ENCODE measurements at places on chromosomes 12 and 14. TPM values are rescaled to one million over a fixed set of nuclear protein-coding genes. Genes with fewer than 3 reads are reported as not detected.

Gene CMTM5
- total RNA-seq: not detected

Gene NRIP2
- total RNA-seq: 0.32 TPM

Gene ADAM21
- not detected for total RNA-seq

Gene C12orf50
- not detected for total RNA-seq

Gene TRIM9
- total RNA-seq: 0.16 TPM

DNA sequence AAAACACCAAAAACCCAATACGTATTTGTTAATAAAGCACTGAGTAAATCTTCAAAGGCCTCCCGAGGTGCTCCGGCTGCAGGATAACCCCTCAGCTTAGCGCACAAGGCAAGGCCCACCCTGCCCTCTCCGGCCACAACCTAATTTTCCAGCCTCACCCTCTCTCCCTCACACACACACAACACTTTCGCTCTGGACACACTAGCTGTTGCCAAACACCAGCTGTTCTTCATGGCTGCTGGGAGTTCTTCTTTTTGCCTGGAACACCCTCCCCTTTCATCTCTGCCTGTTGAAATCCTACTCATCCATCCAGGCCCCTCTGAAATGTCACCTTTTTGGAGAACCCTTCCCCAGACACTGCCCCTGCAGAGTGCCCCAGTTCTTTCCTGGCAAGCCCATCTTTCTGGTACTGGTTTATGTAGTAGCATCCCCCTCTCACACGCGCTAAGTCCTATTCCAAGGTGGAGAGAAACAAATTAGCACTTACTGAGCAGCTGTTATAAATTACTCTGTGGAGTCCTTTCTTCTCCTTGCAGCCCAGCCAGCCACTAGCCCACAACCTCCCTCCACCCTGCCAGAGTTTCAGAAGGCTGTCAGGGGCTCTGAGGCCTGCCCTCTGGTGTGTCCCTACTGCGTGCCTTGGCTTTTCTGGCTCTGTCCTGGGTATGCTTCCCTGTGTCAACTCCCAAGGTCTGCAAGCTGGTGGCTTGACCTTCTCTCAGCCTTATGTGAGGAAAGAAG, 805 bp upstream of the CRACR2A start:
- no peak overlapping the region for H3K27ac ChIP-seq
- no peak overlapping the region for H3K4me3 ChIP-seq
- no peaks in the 10 kb centered on the region for H3K36me3 ChIP-seq
- DNase-seq: no peak
- peaks cover 8% of the 10 kb centered on the region for H3K4me1 ChIP-seq
- H3K27me3 ChIP-seq: peaks cover 26% of the 10 kb centered on the region

GRCh38 chr12:132151145-132151765, 7.0 kb downstream of the NOC4L start:
- H3K36me3 ChIP-seq: peaks cover 26% of the 10 kb centered on the region
- no peaks in the 10 kb centered on the region for H3K27me3 ChIP-seq
- H3K4me3 ChIP-seq: no peak overlapping the region
- H3K4me1 ChIP-seq: no peaks in the 10 kb centered on the region

DNA sequence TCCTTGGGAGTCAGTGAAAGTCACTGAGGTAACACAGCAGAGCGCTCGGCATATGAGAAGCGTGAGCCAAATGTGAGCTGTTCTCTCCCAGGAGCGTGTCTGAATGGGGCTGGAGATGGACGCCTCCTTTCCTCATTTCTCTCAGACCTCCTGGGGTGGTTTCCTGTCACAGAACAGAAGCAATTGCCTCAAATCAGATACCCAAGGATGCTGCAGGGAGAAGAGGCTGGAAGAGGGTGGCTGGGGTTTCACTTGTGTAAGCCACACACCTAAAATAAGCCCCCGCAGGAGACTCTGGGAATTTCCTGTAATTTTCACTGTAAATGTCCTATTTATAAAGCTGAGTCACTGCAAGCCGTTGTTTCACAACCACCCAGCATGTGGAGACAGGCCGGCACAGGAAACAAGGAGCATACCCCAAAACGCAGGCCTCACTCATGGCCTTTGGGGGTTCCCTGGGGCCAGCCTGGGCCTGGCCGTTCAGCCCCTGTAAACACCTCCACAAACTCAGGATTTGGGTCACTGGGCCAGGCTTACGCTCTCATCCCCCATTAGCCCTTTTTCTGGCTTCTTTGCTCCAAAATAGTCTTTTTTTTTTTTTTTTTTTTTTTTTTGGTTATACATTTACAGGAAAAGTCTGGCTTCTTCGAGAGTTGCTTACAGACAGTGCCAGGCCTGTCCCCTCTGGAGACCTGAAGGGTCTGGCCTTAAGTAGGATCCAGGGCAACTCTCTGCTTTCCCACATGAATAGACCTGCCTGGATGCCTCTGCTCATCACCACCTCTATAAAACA, 55.3 kb downstream of the VCPKMT start:
- no peaks in the 10 kb centered on the region for H3K36me3 ChIP-seq
- no peak overlapping the region for H3K4me3 ChIP-seq
- peak overlapping the region; percentile 96 for H3K27ac ChIP-seq
- H3K27me3 ChIP-seq: no peaks in the 10 kb centered on the region

- DNase-seq: no peak
- no peaks in the 10 kb centered on the region for H3K4me1 ChIP-seq
- no peak overlapping the region for H3K4me3 ChIP-seq
- no peaks in the 10 kb centered on the region for H3K36me3 ChIP-seq
Observed at GRCh38 chr12:105426766-105427165, 96.3 kb downstream of the C12orf75 start.

DNA sequence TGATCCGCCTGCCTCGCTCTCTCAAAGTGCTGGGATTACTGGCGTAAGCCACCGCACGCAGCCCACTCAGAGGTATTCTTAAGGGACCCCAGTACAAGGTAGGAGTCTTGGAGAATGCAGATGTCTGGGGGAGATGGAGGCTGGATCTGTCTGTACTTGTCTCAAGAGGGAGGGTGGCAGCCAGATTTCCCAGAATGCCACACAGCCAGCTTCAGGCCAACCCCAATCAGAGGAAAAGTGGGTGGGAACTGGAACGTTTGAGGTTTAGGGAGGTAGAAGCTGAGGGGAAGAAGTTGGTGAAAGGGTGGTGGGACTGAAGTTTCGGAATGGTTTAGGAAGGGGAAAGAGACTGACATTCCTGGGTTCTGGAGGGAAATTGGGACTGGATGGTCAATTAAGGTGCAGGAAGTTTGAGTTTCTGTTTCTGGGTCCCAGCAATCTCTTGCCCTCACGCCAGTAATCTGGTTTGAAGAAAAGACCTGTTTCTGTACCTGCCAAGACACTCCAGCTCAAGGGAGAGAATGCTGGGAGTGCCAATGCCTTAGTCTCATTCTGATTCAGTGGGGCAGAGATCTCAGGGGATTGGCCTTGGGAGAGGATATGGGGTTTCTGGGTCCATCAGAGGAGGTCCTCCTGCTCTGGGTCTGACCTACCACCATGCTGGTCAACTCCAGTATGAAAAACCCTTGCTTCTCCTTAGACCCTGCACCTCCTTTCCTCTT, 8.1 kb upstream of the ZNF385A start:
- 0 out of 2 replicates have a peak, but pooled peaks cover under 1% of the 10 kb centered on the region for H3K4me1 ChIP-seq
- DNase-seq: no peak
- H3K36me3 ChIP-seq: peaks cover 42% of the 10 kb centered on the region
- no peaks in the 10 kb centered on the region for H3K27me3 ChIP-seq
- no peak overlapping the region for H3K27ac ChIP-seq
- H3K4me3 ChIP-seq: no peak overlapping the region

- DNase-seq: no peak
- H3K27me3 ChIP-seq: no peaks in the 10 kb centered on the region
- H3K36me3 ChIP-seq: no peaks in the 10 kb centered on the region
- H3K27ac ChIP-seq: no peak overlapping the region
Observed at GRCh38 chr14:88225721-88226120, 97.3 kb downstream of the KCNK10 start.

GRCh38 chr12:55037351-55037987, 17.7 kb downstream of the NEUROD4 start:
- no peak for DNase-seq
- peaks cover 35% of the 10 kb centered on the region for H3K27me3 ChIP-seq
- H3K4me3 ChIP-seq: no peak overlapping the region
- H3K36me3 ChIP-seq: no peaks in the 10 kb centered on the region

DNA sequence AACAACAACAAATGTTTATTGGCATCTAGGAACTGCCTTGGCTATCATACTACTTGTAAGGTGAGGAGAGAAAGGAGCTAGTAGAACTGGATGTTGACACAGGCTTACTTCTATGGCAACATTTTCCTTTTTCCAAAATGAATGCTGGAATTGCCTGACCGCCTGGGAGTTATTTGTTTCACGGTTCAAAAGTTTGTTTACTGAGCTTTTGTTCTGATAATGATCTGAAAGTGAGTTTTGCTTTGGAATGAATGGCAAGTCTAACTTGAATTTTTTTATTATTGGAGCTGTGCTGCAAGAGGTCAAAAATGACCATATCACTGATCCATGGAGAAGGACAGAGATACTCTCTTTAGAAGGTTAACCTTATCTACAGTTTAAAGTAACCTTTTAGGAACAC, 183.5 kb upstream of the CAND1 start:
- H3K4me1 ChIP-seq: no peaks in the 10 kb centered on the region
- peaks cover 17% of the 10 kb centered on the region for H3K27me3 ChIP-seq
- no peak overlapping the region for H3K4me3 ChIP-seq
- H3K36me3 ChIP-seq: no peaks in the 10 kb centered on the region

DNA sequence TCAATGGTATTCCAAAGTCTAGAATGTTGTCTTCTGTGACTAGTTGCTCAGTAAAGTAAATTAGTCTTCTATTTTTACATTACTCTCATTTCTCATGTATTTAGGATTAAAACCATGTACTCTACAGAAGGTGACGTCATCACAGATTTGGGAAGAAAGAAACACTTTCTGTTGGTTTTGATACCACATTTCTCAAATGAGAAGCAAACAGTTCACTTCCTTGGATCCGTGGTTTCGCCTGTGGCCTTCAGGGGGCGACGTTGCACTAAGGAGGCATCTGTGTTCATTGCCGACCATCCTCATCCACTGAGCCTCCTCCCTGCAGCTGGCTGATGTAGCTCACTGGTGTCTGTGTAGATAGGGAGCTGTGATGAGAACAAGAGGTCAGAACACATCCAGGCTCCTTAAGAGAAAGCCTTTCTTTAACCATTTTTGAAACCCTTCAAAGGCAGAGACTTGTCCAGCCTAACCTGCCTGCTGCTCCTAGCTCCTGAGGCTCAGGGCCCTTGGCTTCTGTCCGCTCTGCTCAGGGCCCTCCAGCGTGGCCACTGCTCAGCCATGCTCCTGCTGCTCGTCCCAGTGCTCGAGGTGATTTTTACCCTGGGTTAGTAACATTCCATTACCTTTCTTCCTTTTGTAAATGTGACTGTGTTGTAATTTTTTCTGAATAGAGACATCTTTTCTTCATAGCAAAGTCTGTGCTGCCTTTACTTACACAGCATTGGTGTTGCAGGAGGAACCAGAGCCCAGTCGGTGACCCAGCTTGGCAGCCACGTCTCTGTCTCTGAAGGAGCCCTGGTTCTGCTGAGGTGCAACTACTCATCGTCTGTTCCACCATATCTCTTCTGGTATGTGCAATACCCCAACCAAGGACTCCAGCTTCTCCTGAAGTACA, 220.6 kb upstream of the OR4E1 start:
- no peaks in the 10 kb centered on the region for H3K4me1 ChIP-seq
- H3K27me3 ChIP-seq: no peaks in the 10 kb centered on the region
- no peaks in the 10 kb centered on the region for H3K36me3 ChIP-seq
- no peak overlapping the region for H3K27ac ChIP-seq
- H3K4me3 ChIP-seq: no peak overlapping the region
- DNase-seq: no peak

GRCh38 chr14:46432516-46432915, 219.1 kb downstream of the RPL10L start:
- no peak for DNase-seq
- H3K27ac ChIP-seq: no peak overlapping the region
- H3K36me3 ChIP-seq: no peaks in the 10 kb centered on the region
- H3K4me3 ChIP-seq: no peak overlapping the region
